ENCODE measurements at places on chromosomes 2 and 18.

- no peak for DNase-seq
Observed at GRCh38 chr18:48841381-48842258, 109.1 kb downstream of the SMAD7 start.

DNA sequence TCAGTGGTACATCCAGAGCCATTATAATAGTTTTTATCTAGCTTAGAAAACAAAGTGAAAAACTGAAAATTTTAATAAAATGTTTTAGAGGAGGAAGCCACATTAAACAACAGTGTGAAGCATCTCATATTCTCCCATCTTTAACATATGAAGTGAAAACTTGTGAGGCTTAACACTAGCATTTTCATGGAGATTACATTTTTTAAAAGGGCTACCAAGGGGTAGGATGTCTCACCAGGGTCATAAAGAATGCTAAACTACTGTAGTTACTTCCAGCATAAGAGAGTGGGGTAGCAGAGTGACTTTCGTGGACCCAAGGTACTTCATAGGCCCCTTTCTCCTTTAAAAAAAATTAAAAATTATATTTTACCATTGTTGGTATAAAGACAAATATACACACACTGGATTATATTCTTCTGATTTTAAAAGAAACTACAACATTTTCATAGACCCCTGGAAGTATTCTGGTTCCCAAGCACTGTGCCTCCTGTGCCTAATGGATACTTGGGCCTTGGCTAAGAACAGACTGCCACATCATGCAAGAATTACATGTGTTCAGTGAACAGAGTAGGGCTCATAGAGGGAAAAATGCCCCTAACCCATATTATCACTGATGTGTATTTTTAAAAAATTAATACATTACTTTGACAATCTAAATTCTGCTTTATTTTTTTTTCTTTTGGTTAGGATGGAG, 148.4 kb downstream of the SLC39A10 start:
- no peak for DNase-seq

DNA sequence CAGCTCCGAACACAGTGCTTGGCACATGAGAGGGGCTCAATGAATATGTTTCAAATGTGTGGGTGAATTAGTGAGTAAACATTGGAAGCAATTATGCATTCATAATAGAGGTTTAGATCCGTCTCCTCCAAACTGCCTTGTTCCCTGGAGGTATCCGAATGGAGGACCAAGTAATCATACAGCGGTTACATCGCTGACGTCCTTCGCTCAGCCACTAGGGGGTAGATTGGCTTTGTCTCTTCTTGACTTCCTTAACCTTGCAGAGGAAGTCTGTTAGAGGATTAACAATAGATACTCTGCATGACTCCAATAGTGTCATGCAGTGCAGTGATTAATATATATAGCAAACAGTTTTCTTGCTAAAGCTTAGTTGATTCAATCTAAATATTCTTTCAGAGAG, 517.0 kb downstream of the PTPRM start:
- DNase-seq, result no peak

- DNase-seq, result no peak
Observed at GRCh38 chr2:46827274-46828134, 88.1 kb downstream of the MCFD2 start.

- DNase-seq, result no peak
Observed at GRCh38 chr2:40036241-40036640, 257.2 kb upstream of the THUMPD2 start.

DNA sequence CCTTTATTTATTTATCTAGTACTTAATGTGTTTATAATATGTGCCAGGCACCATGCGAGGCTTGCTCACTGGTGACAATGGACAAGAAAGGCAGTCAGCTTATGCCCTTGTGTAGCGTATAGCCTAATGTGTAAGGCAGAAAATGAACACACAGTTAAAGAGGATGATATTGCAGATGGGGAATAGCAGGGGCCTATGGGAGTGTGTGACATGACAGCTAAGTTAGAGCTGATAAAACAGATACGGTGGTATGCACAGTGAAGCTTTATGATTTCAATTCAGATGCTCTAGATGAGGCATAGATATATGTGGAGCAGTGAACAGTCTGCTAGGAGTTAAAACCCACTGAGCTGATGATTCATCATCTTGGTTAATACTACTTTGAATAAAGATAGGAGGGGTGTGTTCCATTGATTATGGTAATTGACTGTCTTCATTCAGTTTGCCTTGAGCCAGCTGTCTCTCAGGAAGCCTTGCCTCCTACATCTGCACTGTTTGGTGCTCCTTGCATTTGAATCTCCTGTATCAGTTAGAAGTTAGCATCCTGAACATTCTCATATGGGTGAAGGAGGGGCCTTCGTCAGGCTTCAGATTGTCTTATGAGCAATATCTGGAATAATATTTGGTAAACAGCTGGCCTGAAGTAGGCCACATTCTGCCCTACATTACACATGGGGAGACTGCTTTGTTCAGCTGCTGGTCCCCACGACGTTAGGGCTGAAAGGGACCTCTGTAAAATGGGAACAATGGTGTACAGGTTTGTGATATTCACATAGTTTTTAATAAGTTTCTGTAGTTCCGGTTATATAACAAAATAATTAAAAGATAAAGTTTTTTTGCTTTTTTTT, 13.2 kb downstream of the MAP4K4 start:
- DNase-seq, result no peak

GRCh38 chr18:13139885-13140450, 78.6 kb upstream of the LDLRAD4 start:
- no peak for DNase-seq

DNA sequence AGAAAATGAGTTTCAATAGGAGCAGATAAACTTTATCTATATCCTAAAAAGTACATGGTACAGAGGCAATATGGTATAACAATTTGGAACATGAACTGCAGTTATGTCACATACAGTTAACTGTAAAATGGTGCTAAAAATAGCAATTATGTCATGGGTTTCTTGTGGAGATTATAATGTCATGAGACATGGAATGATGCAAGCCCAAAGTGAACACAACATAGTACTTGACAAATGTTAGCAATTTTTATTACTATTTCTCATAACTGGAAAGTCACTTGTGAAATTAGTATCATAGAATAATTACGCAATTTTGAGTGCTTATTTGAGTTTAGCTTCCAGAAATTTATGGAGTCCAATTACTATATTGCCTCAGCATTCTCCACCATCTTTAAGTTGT, 1263.4 kb downstream of the DSC3 start:
- DNase-seq, result no peak

DNA sequence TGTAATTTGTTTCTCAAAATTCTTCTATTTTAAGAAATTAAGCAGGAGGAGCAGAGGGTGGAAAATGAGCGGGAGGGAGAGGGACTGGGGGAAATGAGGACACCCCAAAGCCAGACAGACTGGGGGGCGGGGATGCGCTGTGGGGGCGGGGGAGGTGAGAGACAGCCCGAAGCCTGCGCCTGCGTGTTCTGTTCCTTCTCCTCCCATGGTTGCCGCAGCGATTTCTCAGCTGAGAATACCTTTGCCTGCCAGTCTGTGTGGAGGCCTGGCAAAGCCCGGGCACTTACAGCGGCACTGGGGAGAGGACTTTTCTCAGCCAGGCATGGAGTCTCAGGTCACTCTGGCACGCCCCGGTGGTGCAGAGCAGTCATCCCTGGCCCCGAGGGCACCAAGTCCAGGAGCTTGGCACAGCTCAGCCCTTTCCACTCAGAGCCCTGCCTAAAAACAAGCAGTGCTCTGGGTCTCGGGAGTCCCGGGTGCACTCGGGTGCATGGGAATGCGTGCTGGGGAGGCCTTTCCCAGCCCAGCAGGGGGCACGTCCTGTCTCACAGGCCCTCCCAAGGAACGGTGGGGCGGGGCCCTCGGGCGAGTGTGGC, 289.3 kb upstream of the HS6ST1 start:
- no peak for DNase-seq

DNA sequence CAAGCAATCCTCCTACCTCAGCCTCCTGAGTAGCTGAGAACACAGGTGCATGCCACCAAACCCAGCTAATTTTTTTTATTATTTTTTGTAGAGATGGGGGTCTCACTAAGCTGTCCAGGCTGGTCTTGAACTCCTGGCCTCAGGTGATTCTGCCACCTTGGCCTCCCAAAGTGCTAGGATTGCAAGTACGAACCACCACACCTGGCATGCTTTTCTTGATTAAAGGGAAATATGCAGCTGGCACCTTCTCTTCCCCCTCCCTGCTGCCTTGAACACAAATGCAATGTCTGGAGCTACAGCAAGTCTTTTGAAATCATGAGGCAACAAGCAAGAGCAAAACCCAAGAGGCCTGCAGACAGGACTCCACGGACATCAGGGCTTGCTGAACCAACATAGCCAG, 26.8 kb upstream of the BIN1 start:
- no peak for DNase-seq

GRCh38 chr2:100039291-100039980, 103.0 kb downstream of the AFF3 start:
- DNase-seq, result no peak

GRCh38 chr18:37389684-37390368, 175.8 kb downstream of the CELF4 start:
- DNase-seq, result no peak

GRCh38 chr2:2879781-2880180, 497.8 kb downstream of the EIPR1 start:
- DNase-seq, result no peak

- DNase-seq, result no peak
Observed at GRCh38 chr2:64090264-64090663, 54.0 kb downstream of the PELI1 start.

DNA sequence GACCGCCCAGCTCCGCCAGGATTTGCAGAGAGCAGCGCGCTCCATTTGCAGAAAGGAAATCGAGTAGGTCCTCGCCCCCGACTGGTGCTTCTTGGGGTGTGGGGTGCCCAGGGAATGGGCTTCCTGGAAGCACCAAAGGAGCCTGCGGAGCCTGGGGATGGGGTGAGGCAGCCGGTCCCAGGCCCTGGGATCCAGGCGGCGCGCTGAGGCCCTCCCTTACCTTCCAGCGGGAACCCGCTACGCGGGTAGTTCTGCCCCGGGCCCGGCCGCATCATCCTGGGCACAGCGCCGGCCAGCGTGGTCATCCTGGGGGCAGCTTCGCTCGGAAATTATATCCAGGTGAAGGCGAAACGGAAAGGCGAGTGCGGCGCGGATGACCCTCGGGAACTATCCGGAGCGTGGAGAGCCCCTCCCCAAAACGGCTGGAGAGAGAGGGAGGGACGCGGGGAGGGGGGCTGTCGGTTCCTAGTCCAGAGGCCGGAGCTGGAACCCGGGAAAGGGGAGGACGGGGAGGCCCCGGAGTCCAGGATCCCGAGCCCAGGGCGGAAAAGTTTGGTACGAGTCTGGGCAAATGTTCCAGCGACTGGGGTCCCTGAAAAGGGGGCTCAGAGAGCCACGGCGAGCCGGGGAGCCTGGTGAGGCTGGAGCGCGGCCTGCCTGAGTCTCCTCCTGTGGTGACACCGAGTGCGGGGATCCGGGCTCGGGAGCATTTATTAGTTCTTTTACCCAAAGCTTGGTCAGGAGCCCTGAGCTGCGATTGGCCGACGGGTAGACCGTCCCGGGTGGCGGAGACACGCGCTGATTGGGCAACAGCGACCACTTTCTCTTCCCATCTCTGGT, at the start of gene PAX3:
Gene PAX3, minus strand, starts transcription at position 688 of the 840 bp plus-strand sequence. Its CDS starts 383 bp downstream, at position 305.
- no peak for DNase-seq

DNA sequence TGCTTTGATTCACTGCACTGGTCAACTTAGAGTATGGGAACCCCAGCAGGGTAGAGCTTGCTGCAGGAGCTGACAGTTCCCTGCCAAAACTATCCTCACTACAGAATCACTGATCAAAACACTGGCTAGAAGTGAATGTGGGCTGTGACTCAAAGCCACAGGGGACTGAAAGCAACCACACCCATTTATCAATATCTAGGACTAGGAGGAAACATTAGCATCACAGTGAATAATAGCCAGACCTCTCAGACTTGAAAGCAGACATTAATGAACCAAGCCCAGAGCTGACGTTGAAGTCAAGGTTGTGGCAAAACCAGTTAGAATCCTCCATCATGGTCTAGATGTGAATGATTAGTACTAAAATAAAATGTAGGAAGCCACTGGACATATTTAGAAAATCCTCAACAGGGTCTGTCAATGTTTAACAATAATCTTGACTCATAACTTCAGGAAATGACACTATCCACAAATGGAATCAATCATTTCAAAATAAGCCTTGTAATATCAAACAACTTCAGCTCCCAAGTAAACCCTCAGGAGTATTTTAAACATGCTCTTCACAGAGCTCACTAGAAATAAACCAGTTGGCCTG, 131.4 kb downstream of the CDH20 start:
- no peak for DNase-seq

- no peak for DNase-seq
Observed at GRCh38 chr2:126885751-126886210, 12.9 kb upstream of the TEX51 start.

DNA sequence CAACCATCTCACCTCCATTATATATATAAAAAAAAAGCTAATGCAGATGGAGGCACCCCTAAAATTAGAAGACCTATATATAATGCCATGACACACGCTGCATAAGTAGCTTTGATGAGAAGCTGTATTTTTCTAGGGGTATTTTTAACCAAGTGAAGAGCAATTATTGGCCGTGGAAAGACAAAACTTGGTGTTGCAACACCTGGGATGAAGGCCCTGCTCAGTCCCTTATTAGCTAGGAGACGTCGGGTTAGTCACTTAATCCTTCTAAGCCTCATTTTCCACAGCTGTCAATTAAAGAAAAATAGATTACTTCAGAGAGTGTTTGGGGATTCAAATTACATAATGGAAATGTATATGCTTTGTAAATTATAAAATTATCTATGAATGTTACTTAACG, 63.0 kb downstream of the WDR75 start:
- DNase-seq, result no peak

DNA sequence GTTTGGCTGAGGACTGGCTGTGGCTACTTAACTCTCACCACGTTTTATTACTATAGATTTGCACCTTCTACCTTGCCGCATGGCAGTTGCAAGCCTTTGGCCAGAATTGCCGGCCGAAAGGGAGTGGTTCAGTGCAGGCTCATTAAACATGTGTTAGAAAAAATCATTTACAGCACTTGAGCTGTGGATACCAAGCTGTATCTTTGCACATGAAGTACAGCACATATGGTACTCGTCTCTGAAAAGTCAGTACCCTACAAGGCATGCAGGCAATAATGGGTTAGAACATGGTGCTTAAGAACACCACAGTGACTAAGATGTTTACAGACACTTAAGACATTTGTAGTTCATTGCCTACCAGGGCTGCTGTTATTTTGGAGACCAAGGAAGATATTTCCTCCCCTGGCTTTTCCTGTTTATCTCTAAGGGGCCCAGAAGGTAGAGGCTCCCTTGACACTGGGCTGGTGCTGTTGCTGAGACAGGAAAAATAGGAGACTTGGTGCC, 103.1 kb downstream of the ZNF532 start:
- DNase-seq, result no peak

- no peak for DNase-seq
Observed at GRCh38 chr2:164903951-164904350, 51.4 kb downstream of the SLC38A11 start.
